ENCODE measurements at places on chromosomes 1 and 21.

DNA sequence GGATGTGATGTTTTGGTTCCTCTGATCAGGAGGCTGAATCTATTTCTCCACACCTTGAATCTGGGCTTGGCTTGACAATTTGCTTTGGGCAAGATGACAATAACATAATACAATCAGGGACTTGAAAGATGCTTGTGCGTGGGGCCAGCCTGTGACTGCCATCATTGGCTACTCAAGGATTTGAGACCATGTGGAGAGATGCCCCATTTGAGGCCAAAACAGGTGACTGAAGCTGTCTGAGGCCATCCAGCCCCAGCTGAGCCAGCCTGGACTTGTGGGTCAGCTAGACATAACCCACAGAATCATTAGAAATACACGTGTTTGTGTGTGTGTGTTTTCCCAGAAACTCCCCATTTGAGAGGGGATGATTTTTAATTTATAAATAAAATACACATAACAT is 421.5 kb downstream of the PTPRU start:
- DNase-seq = no peak

DNA sequence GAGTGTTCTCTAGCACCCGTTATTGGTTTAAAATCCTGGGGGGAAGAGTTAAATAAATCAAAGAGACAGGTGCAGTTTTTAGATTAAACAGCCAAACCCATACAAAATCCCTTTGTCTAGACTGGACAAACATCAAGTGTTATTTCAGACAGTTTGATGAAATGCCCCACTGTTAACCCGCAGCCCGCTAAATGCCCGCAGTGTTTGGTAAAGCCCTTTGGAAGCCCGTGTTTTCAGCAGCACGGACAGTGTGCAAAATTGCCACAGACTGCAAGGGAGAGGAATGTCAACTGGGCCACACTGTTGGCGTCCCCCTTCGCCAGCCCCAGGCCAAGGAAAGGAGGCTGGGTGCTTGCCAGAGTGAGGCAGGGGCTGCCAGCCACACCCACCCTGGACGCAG is 26.6 kb downstream of the AJAP1 start:
- DNase-seq = no peak

GRCh38 chr1:240497908-240498307 is 114.0 kb downstream of the GREM2 start:
- no peak for DNase-seq

GRCh38 chr1:102891868-102892625 is 216.3 kb downstream of the COL11A1 start:
- DNase-seq = no peak

GRCh38 chr1:94514095-94514727 is 27.3 kb downstream of the F3 start:
- no peak for DNase-seq

DNA sequence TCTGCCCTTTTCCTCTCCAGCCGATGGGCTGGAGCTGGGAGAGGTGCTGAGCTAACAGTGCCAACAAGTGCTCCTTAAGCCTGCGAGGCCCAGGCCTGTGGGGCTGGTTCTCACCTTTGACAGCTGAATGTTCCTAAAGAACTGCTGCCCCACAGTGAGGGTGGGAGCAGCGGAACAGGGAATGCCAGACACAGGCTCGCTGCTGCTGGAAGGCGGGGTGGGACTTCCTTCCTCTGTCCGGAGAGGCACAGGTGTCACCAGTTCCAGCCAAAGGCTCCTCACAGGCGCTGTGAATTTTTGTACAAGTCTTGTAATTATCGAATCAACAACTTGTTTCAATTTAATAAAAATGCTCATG is 47.1 kb downstream of the COQ8A start:
- DNase-seq = no peak

- DNase-seq = no peak
These were observed 40.9 kb upstream of the DAB1 start for GRCh38 chr1:57464756-57465155.

DNA sequence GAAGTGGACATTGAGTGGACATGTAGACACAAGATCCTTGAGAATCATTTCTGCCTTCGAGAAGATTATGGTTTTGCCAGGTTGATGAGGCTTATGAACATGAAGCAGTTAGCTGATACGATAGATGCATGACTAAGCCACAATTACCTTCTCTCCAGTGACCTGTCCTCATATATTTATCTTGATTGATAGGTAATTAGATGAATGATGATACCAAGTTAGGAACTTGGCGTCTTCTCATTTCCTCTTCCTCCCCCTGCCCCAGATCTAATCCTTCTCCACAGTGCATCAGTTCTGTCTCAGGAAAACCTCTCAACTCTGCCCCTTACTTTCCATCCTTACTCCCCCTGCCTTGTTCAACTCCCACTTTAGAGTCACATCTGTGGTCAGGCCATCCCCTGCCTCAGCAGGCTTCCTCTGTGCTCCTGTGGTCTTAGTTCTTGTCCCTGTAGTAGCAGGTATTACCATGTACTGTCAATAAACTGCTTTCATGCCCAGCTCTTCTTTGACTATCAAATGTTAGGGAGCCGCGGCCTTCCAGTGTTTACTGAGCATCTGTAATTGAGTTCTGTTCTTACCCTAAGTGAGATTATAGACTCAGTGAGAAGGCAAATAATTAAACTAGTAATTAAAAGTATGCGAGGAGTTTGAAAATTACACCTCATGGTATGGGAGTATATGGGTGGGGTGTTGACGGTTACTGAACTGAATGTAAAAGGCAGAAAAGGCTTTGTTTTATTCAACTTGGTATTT is 5.1 kb downstream of the ST6GALNAC3 start:
- DNase-seq = no peak

GRCh38 chr1:18020021-18020817 is 87.4 kb upstream of the IGSF21 start:
- no peak for DNase-seq

- no peak for DNase-seq
These were observed 11.3 kb downstream of the CRABP2 start for GRCh38 chr1:156693848-156694689.

GRCh38 chr1:32540605-32541004 is 1.4 kb downstream of the ZBTB8A start:
- DNase-seq = no peak

- no peak for DNase-seq
These were observed 80.6 kb downstream of the NIBAN1 start for GRCh38 chr1:184893695-184894094.

DNA sequence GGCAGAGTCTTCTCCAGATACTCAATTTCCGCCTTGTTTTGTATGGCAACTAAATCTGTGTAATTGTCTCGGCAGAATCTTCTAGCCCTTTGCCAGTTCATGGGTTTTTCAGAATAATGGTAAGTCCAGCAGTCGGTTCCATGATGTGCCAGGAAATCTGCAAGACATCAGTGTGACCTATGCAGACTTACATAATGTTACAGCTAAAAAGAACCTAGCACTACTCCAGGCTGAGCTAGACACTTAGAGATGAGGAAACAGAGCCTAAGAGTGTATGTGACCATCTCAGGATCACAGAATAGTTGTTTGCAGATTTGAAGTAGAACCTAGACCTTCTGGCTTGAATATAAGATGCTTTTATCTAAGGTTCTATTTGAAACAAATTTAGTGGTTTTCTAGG is 2.8 kb downstream of the SELL start:
- no peak for DNase-seq

DNA sequence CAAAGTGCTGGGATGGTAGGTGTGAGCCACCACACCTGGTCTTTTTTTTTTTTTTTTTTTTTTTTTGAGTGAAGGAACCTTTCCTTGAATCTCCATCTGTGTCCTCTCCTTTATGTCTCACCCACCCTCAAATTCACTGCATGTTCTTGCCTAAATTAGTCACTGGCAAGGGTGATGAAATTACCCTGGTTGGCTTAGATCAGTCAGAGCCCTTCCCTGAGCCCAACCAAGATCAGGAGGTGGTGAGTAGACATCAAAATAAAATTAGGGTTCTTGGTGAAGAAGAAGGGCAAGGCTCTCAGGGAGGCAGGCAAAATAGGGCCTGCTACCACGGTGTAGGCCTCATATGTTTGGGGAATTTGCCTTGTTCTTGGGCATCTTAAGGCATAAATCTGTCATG is 5.3 kb upstream of the TNN start:
- DNase-seq = no peak

GRCh38 chr1:202228484-202229122 is 35.0 kb downstream of the LGR6 start:
- DNase-seq = no peak

DNA sequence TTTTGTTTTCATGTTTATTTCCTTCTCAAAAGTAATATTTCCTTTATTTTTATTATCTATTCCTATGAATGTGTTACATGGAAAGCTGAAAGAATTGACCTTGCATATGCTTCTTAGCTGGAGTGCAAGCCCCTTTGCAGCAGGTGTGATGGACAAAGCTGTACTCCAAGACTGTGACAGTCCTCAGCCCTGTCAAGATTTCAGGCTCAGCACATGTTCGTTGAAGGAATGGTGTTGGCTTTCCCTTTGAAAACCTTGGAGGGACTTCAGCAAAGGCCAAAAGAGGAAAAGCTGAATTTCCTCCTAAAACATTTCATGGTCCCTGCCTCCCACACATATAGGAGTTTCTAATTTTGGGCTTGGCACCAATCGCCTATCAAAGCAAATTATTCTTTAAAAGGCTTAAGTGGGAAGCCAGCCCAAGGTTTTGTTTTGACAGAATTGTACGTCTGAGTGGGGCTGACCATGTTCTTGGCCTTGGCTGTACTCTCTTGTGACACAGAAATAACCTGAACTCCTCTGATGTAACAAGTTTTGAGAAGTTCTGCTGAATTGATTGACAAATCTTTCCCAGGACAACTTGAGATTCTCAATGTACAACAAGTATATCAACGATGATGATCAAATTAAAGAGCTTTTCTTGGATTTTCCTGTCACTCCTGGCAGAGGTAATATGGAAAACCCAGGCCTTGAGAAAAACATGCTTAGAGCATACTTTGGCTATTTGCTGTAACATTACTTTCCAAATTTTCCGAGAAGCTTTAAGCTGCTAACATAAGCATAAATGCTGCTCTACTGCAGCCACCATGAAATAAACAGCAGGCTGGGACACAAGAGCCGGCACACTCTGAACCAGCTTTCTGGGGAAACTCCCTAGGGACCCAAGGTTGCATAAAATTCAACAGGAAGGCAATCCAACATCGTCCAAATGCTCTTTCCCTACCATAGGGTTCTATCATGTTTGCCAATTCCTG is 135.7 kb upstream of the ZNF648 start:
- no peak for DNase-seq

DNA sequence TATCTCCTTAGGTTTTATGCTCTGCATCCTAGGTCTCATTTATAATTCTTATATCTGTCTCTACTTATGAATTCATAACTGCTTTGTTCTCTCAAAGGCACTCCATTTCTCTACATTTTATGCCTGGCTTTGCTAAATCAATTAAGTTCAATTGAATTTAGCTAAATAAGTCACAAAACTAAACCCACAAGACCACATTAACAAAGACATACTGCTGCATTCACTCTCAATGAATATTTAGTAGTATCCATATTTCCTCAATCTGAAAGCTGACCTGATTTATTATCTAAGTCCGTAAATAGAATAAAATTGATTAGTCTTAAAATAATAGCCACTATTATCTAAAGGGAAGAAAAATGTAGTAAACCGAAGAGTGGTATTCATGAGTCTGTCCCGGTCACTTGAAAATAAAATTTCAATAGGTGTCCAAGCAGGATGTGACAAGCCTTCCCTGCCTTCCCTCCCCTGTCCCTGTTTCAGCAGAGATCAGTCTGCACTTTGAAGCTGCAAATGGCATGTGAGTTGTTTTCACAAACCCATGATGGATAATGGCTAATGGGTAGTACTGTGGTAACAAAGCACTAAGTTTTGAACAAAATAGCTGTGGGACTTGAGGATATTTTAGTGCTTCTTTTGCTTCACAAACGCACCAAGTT is 295.0 kb upstream of the NCAM2 start:
- no peak for DNase-seq

GRCh38 chr1:172970186-172970585 is 80.6 kb downstream of the TNFSF18 start:
- no peak for DNase-seq

- no peak for DNase-seq
These were observed 41.9 kb downstream of the RCSD1 start for GRCh38 chr1:167671727-167672511.

- no peak for DNase-seq
These were observed 633.5 kb downstream of the KIF26B start for GRCh38 chr1:245788269-245788668.

GRCh38 chr1:165894591-165894990 is 67.2 kb downstream of the UCK2 start:
- no peak for DNase-seq

DNA sequence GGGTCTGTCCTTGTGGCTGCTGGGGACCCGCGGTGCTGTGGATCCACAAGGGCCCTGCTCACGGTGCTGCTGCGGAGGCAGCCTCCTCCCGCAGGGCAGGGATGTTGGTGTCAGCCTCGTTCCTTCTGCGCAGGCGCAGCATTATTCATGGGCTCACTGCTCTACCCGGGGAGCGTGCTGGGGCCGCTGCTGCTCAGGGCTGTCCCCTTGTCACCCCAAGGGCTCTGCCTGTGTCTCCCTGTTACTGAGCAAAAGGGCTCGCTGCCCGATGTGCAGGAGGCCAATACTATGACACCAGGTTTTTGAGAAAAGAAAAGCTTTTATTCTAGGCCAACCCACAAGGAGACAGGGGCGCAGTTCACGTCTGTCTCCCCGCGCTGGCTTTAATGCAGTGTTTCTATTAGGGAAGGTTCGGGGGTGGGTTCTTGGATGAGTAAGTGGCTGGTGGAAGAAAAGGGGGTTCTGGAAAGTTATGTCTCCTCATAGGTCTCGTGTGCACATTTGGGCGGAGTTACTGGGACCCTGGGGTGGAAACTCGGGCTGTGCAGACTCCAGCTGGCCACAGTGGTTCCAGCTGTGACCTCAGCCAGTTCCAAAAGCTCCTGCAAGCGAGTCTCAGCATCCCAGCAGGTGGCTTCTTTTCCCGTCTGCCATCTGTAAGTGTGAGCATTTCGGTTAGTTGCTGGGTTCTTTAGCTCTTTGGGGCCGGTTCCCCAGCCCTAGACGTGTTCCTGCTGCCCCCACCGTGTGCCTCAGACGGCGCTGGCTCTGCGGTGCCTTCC is 40.8 kb upstream of the LRRC3 start:
- no peak for DNase-seq

GRCh38 chr1:178273707-178274410 is 180.0 kb downstream of the RASAL2 start:
- DNase-seq = no peak

DNA sequence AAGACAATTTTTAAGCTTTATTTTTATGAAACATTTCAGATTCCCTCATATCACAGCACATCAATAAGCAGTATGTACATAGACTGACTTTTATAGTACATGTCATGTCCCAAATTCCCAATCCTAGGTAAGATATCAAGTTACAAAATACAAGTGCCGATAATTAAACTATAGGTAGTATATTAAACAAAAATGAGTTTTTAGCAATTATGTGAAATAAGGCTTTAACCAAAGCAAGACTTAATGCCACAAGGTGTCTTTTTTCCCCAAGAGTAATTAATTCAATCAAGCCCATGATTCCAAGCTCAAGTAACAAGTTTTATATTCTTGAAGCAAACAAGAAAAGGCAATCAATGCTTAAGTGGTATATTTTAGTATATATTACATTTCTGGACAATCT is 4.9 kb downstream of the EXOC8 start:
- DNase-seq = no peak

DNA sequence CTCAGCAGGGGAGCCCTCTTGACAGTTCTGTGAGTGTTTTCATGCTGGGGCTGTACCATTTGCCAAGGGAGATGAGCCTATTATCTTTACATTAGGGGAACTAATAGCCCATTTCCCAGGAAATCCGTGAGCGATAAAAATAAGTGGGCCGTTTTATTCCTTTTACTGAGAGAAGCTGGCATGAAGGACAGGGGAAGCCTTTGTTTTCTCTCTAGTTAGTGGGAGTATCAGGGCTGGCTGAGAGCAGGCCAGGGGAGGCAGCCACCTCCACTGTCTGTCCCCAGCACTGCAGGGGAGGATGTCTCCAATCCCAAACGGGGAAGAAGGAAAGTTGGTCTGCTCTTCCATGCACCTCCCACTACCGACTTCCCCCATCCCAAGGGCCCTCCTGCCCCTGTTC is 2.5 kb downstream of the UBL4B start:
- no peak for DNase-seq
